Aorta (tissue), 5 donors: ENCODE measurements at places on chromosomes 3 and 15. TPM values are rescaled to one million over a fixed set of nuclear protein-coding genes. Genes with fewer than 3 reads are reported as not detected.
A peak's percentile ranks its signal among the peaks of the same experiment; 100 is the strongest.

Gene TMA7
- 686 TPM for polyA plus RNA-seq

Gene RAMAC
- polyA plus RNA-seq = 14.8 TPM

GRCh38 chr3:102796804-102797203 is 362.0 kb downstream of the ZPLD1 start:
- H3K27ac ChIP-seq = no peak overlapping the region
- H3K36me3 ChIP-seq = no peaks in the 10 kb centered on the region
- H3K4me3 ChIP-seq = no peak overlapping the region
- H3K4me1 ChIP-seq = no peaks in the 10 kb centered on the region

Gene GHSR
- polyA plus RNA-seq = not detected

DNA sequence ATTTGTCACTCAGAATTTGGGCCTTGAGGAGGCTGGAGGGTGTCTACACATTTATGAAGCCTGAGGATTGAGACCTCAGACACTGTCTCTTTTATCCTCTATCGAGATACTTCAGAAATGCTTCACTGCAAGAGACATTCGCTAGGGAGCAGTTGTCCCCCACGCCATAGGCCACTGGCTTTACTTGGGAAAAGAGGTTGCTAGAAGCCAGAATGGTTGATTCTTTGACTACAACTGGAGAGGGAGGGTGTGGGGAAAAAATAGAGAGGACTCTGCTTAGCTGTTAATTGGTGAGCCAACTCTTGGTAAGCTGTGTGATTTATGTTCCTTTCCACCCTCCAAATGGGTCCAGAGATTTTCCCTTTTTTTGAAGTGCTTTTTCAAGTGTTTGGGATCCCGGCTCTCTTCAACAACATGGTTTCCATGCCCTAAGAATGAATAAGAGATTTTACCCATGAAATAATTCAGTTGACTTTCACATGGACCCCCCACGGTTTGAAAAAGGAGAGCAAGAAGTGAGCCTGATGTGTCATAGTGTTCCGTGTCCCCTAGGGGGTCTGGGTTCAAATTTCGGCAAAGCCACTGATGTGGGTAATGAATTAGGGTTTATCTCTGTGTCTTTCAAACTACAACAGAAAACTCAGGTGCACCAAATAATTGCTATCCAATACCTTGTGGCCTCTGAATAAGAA is 2.7 kb downstream of the BOC start:
- DNase-seq = no peak
- H3K27ac ChIP-seq = no peak overlapping the region
- no peaks in the 10 kb centered on the region for H3K27me3 ChIP-seq
- H3K4me1 ChIP-seq = no peaks in the 10 kb centered on the region

DNA sequence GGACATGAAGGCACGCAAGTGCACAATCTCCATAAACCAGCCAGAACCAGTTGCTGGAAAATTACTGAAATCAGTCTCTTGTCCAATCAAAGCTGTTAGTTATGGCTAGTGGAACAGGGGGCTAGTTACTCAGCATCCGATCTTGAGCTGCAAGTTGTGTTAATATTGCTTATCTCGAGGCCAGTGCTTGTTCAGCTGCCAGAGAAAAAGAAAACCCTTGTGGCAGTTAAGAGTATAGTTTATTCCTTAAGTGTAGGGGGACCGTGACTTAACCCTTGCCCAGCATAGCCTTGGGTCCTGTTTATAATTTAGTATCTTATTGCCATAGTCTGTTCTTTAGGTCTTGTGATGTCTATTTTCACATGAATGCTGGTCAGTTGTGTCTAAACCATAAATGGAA is 268.5 kb downstream of the CD47 start:
- no peaks in the 10 kb centered on the region for H3K27me3 ChIP-seq
- H3K27ac ChIP-seq = no peak overlapping the region
- no peaks in the 10 kb centered on the region for H3K4me1 ChIP-seq
- no peak overlapping the region for H3K4me3 ChIP-seq
- no peak for DNase-seq
- H3K36me3 ChIP-seq = no peaks in the 10 kb centered on the region

DNA sequence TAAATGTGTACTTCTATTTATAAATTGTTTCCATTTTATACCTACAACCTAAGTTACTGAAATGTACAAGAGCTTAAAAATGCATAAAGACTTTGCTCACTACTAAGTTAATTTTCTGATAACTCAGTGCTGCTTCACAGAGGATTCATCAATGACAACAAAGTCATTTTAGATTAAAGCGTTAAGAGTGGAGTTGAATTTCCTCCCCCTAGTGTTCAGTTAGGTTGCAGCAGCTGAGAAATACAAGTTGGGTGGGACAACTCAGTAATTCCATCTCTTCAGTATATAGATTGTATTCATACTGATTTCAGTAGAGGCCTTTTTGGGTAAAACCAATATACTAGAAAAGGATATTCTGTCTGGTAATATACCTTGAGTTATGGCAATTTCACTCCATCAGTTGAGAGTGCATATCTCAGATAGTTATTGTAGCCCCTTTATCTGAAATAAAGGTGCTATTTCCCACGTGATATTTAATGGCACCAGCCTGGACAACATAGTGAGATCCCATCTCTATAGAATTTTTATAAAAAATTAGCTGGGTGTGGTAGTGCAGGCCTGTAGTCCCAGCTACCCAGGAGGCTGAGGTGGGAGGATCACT is 6.9 kb upstream of the RPL35A start:
- DNase-seq = no peak
- no peak overlapping the region for H3K27ac ChIP-seq
- no peaks in the 10 kb centered on the region for H3K4me1 ChIP-seq
- H3K36me3 ChIP-seq = no peaks in the 10 kb centered on the region
- H3K27me3 ChIP-seq = no peaks in the 10 kb centered on the region
- no peak overlapping the region for H3K4me3 ChIP-seq

Gene STRIT1
- 1.3 TPM for polyA plus RNA-seq

DNA sequence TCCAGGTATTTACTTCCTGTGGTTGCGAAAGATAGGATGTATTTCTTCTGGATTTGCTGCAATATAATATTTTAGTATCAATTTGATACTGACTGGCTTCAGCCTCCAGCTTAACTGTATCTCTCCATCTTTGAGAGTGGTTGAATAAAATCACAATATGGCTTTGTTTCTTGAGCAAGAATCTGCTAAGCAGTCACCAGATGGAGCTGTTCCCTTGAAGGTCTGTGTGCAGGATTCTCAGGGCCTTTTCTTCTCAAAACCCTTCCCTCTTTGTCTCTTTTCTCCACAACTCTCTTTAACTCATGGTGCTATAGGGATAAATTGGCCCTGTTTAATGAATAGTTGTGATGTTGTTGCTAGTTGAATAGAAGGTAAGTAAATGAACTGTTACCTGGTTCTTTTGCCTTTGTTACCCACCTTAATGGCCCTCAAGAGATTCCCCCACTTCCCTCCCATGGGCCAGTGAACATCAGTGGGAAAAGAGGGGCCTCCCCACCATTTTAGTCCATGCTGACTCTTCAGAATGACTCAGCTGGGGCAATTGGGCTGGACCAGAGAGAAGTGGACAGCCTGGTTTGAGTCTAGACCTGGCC is 34.8 kb upstream of the RAB6B start:
- no peak overlapping the region for H3K27ac ChIP-seq
- H3K27me3 ChIP-seq = no peaks in the 10 kb centered on the region
- no peaks in the 10 kb centered on the region for H3K4me1 ChIP-seq
- no peak overlapping the region for H3K4me3 ChIP-seq
- DNase-seq = no peak

Gene SKOR1
- polyA plus RNA-seq = 1.0 TPM

- H3K36me3 ChIP-seq = no peaks in the 10 kb centered on the region
- H3K4me3 ChIP-seq = no peak overlapping the region
- DNase-seq = no peak
- H3K4me1 ChIP-seq = no peaks in the 10 kb centered on the region
- H3K27ac ChIP-seq = no peak overlapping the region
- H3K27me3 ChIP-seq = no peaks in the 10 kb centered on the region
Measured at GRCh38 chr3:96677156-96677555, 137.2 kb upstream of the EPHA6 start.

Gene SCG5
- 5.6 TPM for polyA plus RNA-seq

DNA sequence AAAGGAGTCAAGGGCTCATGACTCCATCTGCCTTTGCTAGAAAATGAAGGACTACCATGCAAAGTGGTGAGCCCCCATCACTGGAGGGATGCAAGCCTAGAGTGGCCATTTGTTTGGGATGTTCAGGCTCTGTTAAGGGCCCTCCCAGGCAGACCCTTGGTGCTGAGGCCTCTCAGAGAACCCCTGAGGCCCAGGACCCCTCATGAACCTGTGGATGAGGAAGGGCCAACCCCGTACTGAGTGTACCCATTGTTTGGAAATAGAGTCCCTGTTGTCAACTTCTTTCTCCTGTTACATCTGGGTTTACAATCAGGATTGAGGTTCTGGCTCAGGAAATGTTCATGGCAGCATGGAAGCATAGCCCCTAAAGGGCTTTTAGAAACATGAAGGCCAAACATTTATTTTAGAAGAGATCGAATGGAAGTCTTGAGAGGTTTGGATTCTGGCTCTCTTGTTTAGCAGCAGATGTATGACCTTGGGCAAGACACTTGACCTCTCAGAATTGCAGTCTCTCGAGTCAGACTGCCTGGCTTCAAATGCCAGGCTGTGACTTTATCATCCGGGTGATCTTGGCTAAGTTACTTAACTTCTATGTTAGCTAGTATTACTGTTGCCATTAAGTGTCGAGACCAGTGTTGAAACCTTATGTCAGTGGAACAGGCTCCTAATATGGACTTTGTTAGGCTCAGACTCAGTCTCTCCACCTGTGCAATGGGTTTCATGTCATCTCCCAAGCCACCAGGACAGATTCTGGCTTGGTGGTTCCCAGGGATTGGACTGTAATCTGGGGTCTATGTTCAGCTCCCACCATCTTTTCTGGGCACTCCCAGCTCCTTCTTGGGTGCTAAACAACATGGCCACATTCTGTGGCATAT is 12.4 kb downstream of the ITGA11 start:
- no peaks in the 10 kb centered on the region for H3K4me1 ChIP-seq
- H3K36me3 ChIP-seq = no peaks in the 10 kb centered on the region
- no peaks in the 10 kb centered on the region for H3K27me3 ChIP-seq
- no peak overlapping the region for H3K27ac ChIP-seq
- DNase-seq = no peak

- no peak overlapping the region for H3K4me3 ChIP-seq
- no peaks in the 10 kb centered on the region for H3K4me1 ChIP-seq
- no peaks in the 10 kb centered on the region for H3K27me3 ChIP-seq
- H3K36me3 ChIP-seq = no peaks in the 10 kb centered on the region
- DNase-seq = no peak
- H3K27ac ChIP-seq = no peak overlapping the region
Measured at GRCh38 chr15:79401301-79401700, 30.8 kb upstream of the MINAR1 start.

Gene RAD51
- polyA plus RNA-seq = 0.33 TPM

- no peaks in the 10 kb centered on the region for H3K27me3 ChIP-seq
- H3K4me1 ChIP-seq = peaks cover 3% of the 10 kb centered on the region
- no peak overlapping the region for H3K4me3 ChIP-seq
- DNase-seq = no peak
Measured at GRCh38 chr3:4703054-4703480, 209.9 kb downstream of the ITPR1 start.

GRCh38 chr3:48411606-48412374 is 18.1 kb downstream of the PLXNB1 start:
- no peaks in the 10 kb centered on the region for H3K27me3 ChIP-seq
- H3K27ac ChIP-seq = no peak overlapping the region
- peak; percentile 30 for DNase-seq
- no peak overlapping the region for H3K4me3 ChIP-seq
- H3K4me1 ChIP-seq = no peaks in the 10 kb centered on the region
- no peaks in the 10 kb centered on the region for H3K36me3 ChIP-seq

Gene CPN2
- not detected for polyA plus RNA-seq

GRCh38 chr15:44153352-44153751 is 41.7 kb downstream of the FRMD5 start:
- H3K27me3 ChIP-seq = no peaks in the 10 kb centered on the region
- DNase-seq = no peak
- H3K4me3 ChIP-seq = no peak overlapping the region
- no peak overlapping the region for H3K27ac ChIP-seq
- H3K4me1 ChIP-seq = no peaks in the 10 kb centered on the region

DNA sequence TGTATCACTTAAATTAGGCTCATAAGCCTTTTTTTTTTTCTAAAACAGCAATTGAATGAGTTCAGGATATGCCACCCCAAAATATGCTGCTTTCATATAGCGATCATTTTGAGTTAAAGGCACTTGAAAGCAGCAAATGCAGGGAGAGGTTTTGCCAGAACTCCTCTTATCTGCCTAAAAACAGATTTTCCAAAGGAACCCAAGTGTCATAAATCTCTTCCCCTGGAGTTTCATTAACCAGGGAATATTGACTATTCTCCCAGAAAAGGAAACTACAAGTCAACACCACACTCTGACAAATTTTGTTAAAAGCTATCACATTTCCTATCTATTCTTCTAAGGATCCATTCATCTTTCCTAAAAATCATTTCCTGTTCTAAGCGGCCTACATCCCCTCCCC is 11.3 kb downstream of the DNAAF4 start:
- H3K36me3 ChIP-seq = no peaks in the 10 kb centered on the region
- H3K27ac ChIP-seq = no peak overlapping the region
- no peaks in the 10 kb centered on the region for H3K4me1 ChIP-seq
- no peaks in the 10 kb centered on the region for H3K27me3 ChIP-seq

DNA sequence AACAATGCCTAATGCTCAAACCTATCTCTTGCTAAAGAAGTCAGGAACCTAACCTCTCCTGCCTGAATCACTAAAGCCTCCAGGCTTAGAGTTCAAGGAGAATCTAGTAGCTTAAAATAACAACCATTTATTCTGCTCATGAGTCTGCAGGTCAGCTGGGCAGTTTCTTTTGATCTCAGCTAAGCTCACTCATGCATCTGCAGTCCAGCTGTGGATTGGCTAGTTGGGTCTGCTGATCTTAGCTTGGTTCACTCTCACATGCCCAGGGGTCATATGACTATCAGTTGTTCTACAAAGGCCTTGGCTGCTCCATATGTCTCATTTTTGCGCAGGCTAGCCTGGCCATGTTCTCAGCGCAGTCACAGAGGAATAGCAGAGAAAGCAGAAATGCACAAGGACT is 109.2 kb upstream of the STT3B start:
- no peak overlapping the region for H3K4me3 ChIP-seq
- H3K27me3 ChIP-seq = peaks cover 2% of the 10 kb centered on the region
- no peak overlapping the region for H3K27ac ChIP-seq
- no peak for DNase-seq

- H3K4me3 ChIP-seq = no peak overlapping the region
- H3K36me3 ChIP-seq = no peaks in the 10 kb centered on the region
- H3K4me1 ChIP-seq = no peaks in the 10 kb centered on the region
- no peaks in the 10 kb centered on the region for H3K27me3 ChIP-seq
Measured at GRCh38 chr3:133520286-133520685, 53.2 kb upstream of the CDV3 start.

DNA sequence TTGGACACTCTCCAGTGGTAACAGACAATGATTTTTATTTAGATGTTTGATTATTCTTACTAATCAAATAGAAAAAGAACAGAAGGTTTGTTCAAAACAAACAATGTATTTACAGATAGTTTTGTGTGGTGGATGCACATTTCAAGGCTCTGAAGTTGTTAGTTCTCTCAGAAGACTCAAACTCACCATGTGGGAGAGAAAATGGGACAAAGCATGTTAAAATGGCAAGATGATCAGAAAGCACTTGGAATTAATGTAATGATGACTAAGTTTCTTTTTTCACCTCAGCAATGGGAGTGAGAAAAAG is 450.5 kb upstream of the KCNMB2 start:
- no peak overlapping the region for H3K4me3 ChIP-seq
- no peaks in the 10 kb centered on the region for H3K36me3 ChIP-seq
- no peak overlapping the region for H3K27ac ChIP-seq
- no peak for DNase-seq

GRCh38 chr3:179116816-179117215 is 31.3 kb upstream of the PIK3CA start:
- H3K27ac ChIP-seq = no peak overlapping the region
- H3K4me1 ChIP-seq = no peaks in the 10 kb centered on the region
- H3K27me3 ChIP-seq = no peaks in the 10 kb centered on the region
- no peak overlapping the region for H3K4me3 ChIP-seq
- H3K36me3 ChIP-seq = no peaks in the 10 kb centered on the region
- DNase-seq = no peak
